Prostate gland (tissue), 2 donors: ENCODE measurements at places on chromosomes 4 and X. TPM values are rescaled to one million over a fixed set of nuclear protein-coding genes. Genes with fewer than 3 reads are reported as not detected.
A peak's percentile ranks its signal among the peaks of the same experiment; 100 is the strongest.

The TCEAL6 gene
- 36.8 TPM for total RNA-seq

- H3K4me1 ChIP-seq = no peaks in the 10 kb centered on the region
- no peak overlapping the region for H3K4me3 ChIP-seq
- no peaks in the 10 kb centered on the region for H3K27me3 ChIP-seq
- DNase-seq = no peak
Measured at GRCh38 chr4:114184901-114185300, 205.5 kb upstream of the ARSJ start.

The UGT2B10 gene
- not detected for total RNA-seq

The ZDHHC15 gene
- total RNA-seq = 2.6 TPM

The NHSL2 gene
- 4.2 TPM for total RNA-seq

GRCh38 chr4:87423317-87424098 is 1.1 kb downstream of the NUDT9 start:
- peak overlapping the region; percentile 72 for H3K4me3 ChIP-seq
- DNase-seq = no peak
- no peak overlapping the region for H3K27ac ChIP-seq
- H3K27me3 ChIP-seq = no peaks in the 10 kb centered on the region
- H3K4me1 ChIP-seq = peaks cover 16% of the 10 kb centered on the region
